ENCODE measurements at places on chromosomes 12 and 14.

GRCh38 chr12:113710216-113710615, 238.5 kb upstream of the LHX5 start:
- DNase-seq: no peak

- no peak for DNase-seq
Observed at GRCh38 chr14:68864361-68864750, 71.5 kb upstream of the ZFP36L1 start.

- DNase-seq: no peak
Observed at GRCh38 chr12:7628381-7628961, 37.2 kb downstream of the APOBEC1 start.

GRCh38 chr12:24356240-24356804, 406.9 kb upstream of the SOX5 start:
- DNase-seq: no peak

GRCh38 chr12:31370531-31371255, 44.7 kb upstream of the SINHCAF start:
- DNase-seq: peak; percentile 45

- no peak for DNase-seq
Observed at GRCh38 chr12:7769999-7770398, 5.0 kb downstream of the NANOGNB start.

- DNase-seq: no peak
Observed at GRCh38 chr12:87259391-87259790, 769.8 kb downstream of the C12orf50 start.

GRCh38 chr14:26636561-26636960, 38.7 kb upstream of the NOVA1 start:
- DNase-seq: no peak

DNA sequence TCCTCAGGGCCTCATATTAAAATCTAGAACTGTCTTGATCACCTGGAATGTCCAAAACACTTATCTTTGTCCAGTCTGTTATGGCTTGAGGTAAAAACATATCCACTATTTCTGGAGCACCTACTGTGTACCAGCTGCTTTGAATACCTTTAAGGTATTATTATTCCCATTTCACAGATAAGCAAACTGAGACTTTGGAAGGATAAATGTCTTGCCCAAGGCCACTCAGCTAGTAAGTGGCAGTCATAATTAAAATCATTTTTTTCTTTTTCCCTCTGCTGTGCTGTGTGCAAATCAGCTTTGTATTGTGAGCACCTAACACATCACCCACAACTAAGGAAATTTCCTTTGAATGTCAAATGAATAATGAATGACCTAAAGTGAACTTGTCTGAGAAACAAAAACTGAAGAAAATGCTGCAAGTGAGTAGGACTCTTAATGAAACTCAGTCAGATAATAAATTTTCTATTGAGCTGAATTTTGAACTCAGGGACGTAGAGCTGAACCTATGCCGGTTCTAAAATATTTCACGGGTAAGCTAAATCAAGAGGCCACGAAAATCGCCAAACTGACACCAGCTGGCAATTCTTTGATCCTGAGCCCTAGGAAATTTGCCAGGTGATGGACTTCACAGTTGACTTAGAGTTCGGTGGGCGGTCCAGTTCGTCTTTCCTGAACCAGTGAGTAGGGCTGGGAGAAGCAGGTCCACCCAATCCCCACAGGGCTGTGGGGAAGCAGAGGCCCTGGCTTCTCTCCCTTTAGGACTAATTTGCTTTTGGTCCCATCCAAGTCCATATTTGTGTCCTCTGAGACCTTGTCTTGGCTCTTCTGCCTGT, 159.7 kb upstream of the PWP1 start:
- DNase-seq: peak; percentile 35

DNA sequence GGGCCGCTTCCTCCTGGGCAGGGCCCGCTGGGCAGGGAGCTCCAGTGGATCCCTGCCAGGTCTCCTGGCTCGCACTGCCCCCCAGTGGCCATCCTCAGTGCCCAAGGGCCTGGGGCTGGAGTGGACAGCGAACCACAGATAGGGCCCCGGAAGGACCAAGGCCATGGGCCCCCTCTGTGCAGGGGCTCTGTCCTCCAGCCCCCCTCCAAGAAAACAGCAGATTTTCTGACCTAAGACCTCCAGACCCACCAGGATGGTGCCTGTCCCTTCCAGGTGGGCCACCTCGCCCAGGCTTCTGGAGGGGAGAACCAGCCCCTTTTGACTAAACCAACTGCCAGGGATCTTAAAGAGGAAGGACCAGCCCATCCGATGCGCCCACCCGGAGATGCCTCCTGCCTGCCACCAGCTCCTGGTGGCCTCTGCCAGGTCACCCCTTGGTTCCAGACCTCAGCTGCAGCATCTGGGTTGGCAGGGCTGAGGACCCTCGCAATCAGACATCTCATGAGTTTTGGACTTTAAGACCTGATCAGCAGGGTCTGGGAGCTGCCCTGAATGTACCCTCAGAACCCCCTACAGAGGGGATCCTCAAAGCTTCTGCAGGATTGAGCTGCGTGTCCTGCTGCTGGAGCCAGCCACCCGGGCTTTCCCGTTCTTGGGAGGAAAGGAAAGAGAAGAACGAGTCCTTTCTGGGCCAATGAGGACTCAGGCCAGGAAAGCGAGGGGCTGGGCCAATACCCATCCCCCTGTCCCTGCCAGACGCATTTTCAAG, 325.8 kb upstream of the DIO3 start:
- no peak for DNase-seq

- DNase-seq: no peak
Observed at GRCh38 chr12:18108611-18109010, 18.6 kb upstream of the RERGL start.

- DNase-seq: no peak
Observed at GRCh38 chr12:24788886-24789285, 160.0 kb downstream of the BCAT1 start.

GRCh38 chr14:31400031-31400638, 20.2 kb downstream of the HEATR5A start:
- no peak for DNase-seq

DNA sequence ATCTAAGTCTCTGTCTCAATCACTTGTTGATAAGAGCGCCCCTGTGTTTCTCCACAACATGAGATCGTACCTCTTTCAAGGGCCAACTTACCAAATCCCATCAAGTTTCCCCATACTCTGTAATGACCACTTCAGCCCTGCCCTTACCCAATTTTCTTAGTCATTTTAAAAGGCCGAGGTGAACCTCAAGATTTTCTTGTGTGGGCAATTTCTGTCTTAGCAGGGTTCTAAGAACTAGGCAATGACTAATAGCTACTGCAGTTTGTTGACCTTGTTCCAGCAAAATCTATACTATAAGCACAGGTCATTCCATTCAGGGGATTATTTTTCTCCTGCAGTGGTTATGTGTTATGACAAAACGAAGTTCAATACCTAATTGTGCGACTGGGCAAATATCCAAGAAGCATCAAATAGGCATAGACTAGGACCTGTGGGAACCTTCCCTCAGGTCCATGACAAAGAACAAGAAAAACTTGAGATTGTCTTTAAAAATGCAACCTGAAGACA, 359.8 kb downstream of the PCNX1 start:
- DNase-seq: no peak

DNA sequence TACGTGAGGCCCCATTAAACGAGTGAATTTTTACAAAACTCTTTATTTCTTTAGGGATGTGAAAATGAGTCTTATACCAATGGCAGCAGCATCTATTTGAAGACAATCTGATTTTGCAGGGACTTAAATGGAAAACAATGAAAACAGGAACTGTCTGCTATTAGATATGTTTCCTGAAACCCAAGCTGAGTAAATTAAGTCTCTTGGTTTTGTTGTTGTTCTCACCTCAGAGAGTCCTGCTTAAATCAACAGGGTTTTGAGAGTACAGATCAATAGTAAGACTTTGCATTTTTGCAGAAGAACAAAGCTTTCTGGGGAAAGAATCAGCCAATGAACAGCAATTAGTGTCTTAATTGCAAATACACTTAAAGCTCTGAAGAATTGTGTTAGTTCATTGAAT, 39.1 kb upstream of the LGR5 start:
- DNase-seq: no peak

- DNase-seq: no peak
Observed at GRCh38 chr12:124040291-124040690, 67.3 kb downstream of the ZNF664 start.
